ENCODE measurements at places on chromosomes 2 and 18.

DNA sequence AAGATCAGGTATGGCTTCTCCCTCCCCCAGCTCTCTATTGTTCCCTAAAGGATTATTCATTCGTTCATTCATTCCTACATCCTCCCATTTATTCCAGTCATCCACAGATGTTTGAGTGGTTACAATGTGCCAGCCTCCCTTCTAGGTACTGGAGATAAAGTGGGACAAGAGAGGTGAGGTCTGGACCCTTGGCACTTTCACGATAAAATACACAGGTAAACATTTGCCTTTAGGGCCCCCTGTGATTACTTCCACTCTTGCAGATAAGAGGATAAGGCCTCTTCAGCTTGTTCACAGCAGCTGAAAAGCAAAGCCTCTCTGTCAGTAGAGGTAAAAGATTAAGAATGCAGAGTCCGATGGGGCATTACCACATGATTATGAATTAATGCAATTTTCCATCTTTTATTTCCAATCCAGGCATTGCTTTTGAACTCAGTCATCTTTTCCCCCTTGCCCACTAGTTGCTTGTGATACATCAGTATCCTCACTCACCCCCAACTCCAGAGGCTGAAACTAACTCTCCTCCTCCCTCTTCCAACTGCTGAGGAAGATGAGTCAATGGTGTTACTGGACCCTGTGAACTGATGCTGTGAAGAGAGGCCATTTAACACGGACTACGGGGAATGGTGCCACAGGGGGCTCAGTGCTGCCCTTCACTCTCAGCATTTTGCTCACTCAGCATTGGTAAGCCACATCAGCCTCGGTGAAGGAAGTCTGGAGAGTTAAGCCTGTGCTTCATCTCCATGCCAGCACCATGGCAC, 1.1 kb upstream of the DPP4 start:
- DNase-seq, result no peak

- DNase-seq, result no peak
Measured at GRCh38 chr2:10297191-10297830, 5.4 kb upstream of the HPCAL1 start.

DNA sequence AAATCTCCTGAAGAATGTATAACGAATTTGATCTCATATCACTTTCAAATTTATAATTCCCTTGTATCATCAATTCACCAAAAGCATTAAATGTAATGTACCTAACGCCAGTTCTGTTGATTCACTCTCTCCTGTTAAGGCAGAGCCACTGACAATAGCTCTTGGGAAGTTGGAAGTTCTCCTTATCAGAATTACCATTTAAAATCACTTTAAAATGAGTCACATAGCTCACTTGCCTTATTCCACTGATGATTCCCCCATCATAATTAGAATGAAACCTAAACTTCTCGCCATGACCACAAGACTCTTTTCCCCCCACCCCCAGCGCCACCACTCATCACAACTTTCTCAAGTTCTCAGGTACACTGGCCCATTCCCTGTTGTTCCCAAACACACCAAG, 117.1 kb downstream of the PID1 start:
- no peak for DNase-seq

- no peak for DNase-seq
Measured at GRCh38 chr18:1213126-1213525, 308.5 kb downstream of the ADCYAP1 start.

DNA sequence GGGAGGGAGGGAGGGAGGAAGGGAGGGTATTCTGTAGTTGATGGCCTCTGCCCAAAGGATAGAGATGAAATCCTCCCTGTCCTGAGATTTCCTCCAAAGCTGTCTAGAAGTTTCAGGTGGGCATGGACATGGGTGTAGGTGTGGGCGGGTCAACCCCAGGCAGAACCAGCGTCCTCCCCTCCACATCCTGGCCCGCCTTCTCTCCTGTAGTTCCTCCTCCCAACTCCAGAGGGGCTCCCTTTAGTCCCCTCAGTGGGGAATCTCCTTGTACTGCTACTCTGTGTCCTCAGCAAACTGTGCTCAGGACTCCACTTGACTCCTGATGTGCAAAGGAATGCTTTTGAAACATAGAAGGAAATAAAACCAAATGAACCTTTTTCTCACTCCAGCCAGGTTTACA, 88.1 kb downstream of the MRPS9 start:
- DNase-seq, result no peak

GRCh38 chr2:214328941-214329340, 81.9 kb upstream of the VWC2L start:
- DNase-seq, result no peak

DNA sequence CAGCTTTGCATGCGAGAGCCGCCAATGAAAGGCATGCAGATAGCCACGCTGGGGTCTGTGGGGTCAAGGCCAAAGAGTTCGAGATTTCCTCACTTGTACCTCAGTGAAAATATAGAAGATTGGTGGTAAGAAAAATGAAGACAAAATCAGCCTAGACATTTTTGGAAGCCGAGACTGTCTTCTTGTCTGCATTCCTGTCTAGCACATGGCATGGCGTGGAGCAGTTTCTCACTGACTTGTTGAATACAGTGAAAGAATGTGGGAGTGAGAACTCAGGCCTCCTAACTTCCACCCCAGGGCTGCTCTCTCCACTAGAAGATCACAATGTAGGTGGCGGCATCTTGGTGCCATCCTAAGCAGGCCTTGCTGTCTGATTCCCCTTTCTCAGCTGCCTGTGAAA, 740.8 kb upstream of the HS6ST1 start:
- no peak for DNase-seq

- DNase-seq, result no peak
Measured at GRCh38 chr2:239208465-239209180, 192.2 kb downstream of the HDAC4 start.

DNA sequence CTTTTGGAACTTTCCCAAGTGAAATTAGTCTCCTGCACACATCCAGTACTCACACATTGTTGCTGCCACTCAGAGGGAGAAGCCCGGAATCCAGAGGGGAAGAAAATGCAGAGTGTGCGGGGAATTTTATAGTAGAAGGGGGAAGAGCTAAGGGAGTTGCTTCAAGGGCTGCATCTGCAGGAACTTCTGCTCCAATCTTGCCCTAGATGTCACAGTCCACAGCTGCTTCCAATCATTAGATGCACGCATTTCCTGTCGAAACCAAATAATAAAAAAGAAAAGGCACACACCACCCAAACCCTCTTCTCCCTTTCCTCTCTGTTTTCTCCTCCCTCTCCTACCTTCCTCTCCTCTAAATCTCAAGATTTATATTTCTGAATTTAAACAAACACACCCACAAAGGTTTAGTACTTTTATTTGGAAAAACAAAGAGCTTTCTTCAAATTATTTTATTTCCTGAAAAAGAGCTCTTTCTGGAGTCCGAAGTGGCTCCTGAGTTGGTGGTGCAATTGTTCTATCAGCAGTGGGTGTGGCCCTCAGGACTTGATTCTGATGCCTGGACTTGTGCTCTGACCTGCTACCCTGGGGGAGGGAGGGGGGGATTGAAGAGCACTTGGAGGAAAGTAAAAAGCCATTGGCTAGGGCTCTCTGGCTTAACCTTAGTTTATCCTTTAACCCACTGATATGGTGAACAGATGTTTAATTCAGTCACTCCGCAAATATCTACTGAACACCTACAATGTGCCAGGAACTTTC, 72.0 kb downstream of the KCNE4 start:
- no peak for DNase-seq

DNA sequence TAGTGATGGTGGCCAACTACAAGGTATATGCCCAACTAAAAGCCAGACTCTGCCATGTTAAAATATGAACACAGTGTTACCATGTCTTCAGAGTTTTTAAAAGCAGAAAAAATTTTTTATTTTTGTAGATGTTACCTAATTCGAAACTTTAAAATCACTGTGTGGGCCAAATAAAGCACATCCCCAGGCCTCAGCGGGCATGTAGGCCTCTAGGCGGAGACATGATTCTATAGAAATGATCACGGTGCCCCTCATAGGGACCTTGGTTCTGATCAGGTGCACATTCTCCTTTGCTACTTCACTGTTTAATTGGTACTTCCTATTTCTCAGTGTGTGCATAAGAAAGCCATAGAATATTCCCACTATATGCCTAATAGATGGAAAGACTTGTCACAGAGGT, 349.2 kb downstream of the XIRP2 start:
- DNase-seq, result no peak

DNA sequence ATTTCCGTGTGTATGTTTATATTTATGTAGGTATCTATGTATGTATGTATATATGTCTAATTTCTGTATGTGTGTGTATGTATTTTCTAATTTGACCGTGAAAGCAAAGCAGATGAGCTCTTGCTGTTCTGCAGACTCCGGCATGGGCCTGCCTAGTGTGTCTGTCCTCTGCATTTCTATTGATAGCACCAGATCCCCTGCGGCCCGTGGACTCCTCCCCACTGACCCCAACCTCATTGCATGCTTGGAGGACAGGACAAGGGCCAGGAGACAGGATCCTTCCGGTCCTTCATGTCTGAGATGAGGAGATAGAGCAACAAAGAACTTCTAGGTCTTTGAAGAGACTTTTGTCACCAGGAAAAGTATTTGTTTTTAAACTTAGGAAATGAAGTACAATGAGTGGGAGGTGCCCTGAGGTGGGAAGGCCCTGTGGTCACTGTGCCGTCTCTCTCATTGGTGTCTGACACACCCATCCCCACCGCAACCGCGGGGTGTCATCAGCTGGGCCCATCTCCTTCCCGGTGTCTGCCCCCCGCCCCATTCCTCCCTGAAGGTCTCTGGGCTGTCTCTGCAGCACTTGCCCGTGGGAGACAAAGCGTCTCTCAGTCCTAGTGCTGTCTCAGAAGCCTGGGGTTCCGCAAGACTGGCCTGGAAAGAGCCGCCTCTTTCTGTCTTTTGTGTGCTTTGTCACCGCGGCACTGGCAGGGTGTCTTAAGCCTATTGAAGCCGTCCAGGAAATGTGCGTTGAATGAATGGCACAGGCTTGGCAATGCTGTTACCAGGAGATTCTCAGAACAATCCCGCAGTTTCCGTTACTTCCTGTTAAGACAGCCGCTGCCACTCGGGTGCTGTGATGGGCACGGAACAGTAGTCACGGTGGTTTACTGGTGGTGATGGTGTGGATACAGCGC, 216.4 kb downstream of the AGAP1 start:
- DNase-seq, result no peak

- DNase-seq, result no peak
Measured at GRCh38 chr2:20217041-20217970, 7.6 kb downstream of the SDC1 start.

GRCh38 chr18:2348003-2348402, 223.3 kb downstream of the METTL4 start:
- DNase-seq, result no peak

GRCh38 chr18:25247725-25248124, 104.2 kb downstream of the ZNF521 start:
- DNase-seq, result no peak

DNA sequence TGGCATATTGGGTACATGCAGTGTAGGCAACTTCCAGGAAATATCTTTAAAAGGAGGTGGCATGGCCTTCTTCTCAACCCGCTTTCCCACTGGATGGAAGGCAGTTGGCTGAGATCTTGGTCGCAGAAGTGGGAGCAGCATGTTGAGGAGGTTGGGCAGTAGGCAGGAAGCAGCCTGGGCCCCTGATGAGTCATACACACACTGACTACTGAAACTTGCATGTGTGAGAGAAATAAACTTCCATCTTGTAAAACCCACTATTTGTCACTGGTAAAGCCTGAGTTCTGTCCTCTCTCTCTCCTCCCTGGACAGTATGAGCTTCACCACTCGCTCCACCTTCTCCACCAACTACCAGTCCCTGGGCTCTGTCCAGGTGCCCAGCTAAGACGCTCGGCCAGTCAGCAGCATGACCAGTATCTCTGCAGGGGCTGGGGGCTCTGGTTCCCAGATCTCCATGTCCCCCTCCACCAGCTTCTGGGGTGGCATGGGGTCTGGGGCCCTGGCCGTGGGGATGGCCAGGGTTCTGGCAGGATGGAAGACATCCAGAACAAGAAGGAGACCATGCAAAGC, 233.8 kb upstream of the SPRED2 start:
- no peak for DNase-seq

DNA sequence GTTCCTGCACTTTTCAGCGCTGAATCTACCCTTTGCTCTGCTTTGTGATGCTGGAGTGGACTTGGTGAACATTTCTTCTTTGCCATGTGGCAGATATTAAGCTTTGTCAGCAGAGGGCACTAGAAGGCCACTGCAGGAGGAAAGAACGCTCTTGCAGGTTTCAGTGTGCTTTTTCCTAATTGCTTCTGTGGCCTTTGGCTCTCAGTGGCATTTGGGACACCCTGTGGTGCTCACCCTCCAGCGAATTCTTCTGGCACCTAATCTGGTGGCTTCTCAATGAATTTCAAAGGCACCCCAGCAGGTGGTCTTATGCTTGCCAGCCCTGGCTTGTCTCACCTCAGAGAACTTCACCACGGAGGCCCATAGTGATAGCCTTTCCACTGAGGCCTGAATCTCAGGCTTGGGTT, 146.7 kb downstream of the MYO3B start:
- no peak for DNase-seq

DNA sequence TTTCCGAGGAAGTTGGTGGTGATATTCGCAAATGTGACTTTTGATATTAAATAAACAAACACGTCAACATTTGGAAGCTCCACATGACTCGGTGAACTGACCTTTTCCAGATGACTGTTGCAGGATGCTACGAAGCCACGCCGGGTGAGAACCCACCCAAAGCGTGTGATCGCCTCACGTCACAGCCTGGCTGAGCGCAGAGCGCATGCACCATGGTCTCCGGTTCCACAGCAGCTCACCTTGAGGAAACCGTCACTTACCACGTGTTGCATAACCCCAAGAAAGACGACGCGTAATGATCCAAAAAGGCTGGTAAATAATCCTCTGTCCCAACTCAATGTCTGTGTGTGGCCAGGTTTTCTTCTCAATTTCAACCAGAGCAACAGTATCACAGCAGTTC, 64.5 kb upstream of the CTDP1 start:
- no peak for DNase-seq

- no peak for DNase-seq
Measured at GRCh38 chr2:76154981-76155380, 444.3 kb upstream of the GCFC2 start.

GRCh38 chr2:151927501-151928221, 99.4 kb upstream of the ARL5A start:
- no peak for DNase-seq

- no peak for DNase-seq
Measured at GRCh38 chr2:45823723-45824206, 172.3 kb downstream of the PRKCE start.

DNA sequence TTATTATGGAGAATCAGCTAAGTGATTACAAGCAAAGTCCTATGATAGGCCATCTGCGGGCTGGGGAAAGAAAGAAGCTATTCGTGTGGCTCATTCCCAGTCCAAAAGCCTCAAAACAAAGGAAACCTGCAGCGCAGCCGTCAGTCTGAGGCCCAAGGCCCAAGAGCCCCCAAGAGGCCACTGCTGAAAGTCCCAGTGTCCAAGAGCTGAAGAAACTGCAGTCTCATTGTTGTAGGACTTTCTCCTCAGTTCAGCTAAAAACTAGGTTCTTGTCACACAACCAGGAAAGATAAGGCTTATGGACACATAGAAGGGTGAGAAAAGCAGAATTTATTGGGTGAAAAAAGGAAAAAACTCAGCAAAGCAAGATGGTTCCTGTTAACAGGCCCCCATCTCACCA, 143.2 kb downstream of the RHBDD1 start:
- DNase-seq, result no peak

GRCh38 chr18:3789525-3789924, 339.6 kb downstream of the TGIF1 start:
- DNase-seq, result no peak
